ENCODE measurements at places on chromosomes 12 and 14.

- DNase-seq = no peak
These were observed 898.1 kb downstream of the GALC start for GRCh38 chr14:87094913-87095312.

- DNase-seq = no peak
These were observed 18.7 kb upstream of the NOS1 start for GRCh38 chr12:117380083-117380482.

- DNase-seq = no peak
These were observed 164.7 kb upstream of the PRMT8 start for GRCh38 chr12:3326156-3326849.

DNA sequence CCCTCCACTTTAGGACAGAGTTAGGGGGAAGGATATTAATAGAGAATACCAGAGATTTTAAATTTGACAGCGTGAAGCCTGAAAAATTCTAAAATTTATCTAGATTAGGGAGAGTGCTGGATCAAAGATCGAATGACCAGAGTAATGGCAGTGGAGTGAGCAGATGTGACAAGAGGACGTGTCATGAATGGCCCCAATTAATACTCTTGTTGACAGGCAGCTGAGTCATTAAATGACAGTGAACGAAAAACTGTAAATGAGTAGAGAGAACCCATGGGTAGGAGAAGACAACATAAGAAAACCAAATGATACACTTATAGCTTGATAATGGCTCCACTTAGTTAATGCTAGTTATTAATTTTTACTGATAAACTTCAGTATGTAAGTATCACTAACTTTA lies 73.9 kb upstream of the PLEKHA5 start:
- DNase-seq = no peak

DNA sequence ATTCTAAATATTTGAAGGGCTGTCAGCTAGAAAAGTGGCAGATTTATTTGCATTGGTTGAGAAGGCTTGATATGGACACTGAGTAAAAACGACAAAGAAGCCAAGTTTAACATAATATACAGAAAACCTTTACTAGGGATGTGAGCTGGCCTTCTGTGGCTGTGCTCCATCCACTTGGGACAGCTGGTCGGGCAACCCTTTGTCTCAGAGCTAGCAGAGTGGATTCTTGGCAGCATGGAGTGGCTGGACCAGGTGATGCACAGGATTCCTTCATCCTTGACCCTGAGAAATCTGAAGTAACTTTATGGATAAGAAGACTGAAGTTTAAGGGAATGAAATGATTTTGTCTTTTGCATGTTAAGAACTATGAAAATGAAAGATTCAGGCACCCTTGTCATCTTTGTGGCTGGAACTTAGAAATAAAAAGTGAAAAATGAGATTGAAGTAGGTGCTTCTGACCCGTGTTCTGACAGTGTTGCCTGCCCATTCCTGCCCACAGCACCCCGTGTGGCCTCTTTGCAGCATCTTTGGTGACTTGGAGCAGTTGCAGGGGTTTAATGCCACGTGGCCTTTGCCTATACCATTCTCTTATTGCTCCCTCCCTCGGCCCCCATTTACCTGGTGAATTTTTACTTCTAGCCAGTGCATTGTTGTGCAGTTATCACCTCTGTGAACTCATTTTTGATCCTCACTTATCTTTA lies 32.6 kb downstream of the PELI2 start:
- no peak for DNase-seq

DNA sequence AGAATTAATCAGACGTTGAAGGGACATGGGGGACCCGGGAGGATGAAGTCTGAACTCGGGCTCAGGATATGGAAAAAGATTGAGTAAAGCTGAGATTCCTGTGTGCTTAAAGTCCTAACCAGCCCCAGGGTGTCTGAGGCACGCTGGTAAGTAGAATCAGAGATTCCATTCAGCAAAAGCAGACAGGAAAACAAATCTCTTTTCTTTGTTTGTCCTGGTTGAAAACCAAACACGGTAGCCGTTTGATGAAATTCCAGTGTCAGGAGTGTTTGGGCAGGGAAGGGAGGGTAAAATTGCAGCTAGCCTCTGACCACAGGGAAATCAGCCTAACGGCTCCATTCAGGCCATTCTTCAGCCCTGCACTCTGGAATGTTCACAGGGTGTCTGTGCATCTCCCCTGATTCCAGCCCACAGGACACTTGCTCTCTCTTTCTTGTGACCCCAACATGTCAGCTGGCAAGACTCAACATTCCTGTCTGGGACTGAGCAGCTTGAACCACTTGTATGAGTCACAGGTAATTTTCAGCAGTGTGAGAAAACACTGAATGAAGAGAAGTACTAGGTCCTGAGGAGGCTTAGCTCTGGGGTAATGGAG lies 31.0 kb downstream of the NINJ2 start:
- no peak for DNase-seq

DNA sequence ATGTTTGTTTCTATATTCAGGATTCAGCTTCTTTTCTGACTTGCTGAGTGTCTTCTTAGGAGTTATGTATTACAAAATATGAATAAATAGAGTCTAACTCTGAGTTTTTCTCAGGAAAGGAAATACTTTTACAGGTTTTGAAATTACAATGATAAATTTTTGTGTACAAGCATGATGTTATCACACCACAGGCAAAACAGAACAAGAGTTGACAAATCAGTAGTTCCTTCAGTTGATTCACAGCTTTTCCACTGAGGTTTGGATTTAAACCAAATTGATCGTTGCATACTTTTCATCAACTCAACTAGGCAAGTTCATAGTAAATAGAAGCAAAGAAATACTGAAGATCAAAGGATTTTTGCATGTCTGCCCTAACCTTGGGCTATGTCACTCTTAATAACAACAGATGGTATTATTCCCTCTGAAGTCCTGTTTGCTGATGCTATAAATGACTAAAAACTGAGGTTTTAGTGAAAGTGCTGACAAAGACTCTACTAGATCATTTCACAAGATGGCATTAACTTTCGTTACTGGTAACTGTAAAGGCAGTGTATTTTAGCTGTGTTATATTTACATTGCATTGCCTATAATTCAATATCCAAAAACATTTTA lies 520.2 kb downstream of the FLRT2 start:
- DNase-seq = no peak

DNA sequence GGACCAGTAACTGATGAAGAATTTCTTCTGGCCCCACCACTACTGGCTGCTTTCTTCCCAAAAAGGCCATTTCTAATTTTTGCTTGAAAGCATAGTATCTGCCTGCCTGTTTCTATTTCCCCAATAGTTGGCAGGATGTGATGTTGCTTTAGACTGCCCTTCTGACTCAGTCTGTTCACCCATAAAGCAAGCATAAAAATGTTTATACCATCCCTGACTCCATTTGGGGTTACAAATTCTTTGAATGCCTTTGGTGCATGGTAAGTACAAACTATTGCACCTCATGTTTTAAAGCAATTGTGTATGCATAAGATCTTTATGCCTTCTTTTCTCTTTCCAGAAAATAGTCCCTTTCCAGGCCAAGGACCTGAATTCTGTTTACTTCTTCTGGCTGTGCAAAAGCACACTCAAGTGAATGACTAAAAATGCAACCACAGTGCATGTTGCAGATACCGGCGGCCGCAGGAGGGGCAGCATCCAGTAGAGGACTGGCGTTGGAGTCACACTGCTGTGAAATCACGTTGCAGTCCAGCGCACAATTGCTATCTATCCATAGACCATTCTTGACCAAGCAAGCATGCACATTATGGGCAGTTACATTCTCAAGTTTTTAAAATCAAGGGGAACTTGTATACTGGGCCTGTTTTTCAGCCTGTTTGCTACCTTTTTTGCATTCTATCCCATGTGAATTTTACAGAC lies 82.4 kb downstream of the SLC5A8 start:
- DNase-seq = no peak

DNA sequence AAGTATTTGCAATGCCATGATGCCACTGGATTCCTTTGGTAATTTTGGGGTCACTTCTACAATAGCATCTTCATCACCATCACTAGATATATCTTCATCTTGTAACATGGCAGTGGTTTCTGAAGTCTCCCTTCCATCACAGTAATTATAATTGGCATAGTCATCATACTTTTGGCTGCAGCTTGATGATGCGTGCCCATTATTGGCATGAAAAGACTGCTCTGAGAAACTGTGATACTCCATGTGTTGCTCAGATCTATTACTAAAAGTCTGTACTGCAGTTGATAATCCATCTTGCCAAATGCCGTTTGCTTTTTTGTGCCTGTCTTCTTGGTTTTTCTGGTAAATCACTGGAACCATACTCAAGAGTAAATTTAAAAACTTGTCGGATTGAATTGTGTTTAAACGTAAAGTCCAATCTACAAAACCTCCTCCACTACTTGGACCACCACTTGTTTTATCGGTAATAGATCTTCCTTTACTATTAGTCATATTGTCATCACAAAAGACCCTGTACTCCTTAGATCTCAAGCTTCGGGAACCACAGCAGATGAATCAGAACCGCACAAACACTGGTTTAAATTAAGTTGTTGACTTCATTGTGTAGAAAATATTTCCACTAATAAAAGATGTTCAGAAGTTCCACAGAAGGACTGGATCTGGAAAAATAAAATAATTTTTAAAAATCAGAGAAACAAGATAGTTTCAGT lies 29.9 kb downstream of the SLC41A2 start:
- no peak for DNase-seq

DNA sequence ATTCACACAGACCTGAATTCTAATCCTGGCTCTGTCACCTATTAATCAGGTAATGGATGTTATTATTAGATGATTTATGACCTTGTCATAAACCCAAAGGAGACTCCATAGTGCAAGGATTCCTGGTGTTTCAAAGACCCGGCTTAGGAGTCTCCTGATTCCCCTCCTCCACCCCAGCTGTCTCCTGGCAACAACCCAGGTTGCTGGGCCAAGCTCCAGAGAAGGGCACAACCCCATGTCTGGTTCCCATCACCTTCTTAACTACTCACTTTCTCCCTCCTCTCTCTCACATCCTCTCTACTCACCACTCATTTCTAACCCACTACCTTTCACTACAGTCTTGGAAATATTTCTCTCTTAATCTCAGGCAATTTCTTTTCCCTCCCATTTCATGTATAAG lies 41.6 kb downstream of the RHOJ start:
- no peak for DNase-seq

DNA sequence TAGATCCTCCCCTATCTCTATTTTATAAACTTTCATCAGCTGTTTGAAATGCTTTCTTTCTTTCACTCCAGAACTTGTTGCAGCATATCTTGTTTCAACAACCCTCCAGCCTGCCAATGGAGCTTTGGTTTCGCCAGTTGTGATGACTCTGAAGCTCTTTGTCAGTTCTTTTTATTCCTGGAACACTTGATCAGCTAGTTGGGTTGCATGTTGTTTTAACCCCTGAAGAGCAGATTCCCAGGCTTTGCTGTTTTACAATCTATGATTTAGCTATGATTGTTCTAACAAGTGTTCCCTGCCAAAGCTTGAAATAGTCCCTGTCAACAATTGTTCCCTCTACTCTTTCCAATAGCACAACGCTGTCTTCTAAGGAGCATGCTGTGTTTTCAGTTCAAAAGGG lies 50.6 kb upstream of the FUT8 start:
- DNase-seq = no peak

DNA sequence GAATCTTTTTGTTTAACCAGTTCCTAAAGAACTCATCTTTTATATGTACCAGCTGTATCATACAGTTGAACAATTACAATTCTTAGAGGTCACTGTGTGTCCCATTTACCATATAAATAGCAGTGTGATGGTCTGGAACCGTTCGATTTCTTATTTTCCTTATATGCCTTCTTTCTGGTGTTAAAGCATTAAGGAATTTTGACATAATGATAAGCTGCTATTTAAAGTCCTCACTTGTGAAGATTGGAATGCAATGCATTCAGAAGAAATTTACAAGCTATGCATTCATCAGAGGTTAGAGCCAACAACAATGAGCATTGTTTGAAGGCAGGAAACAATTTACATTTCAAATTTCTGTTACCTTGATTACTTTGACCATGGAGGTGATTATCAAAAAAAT lies 80.0 kb upstream of the PRICKLE1 start:
- no peak for DNase-seq

DNA sequence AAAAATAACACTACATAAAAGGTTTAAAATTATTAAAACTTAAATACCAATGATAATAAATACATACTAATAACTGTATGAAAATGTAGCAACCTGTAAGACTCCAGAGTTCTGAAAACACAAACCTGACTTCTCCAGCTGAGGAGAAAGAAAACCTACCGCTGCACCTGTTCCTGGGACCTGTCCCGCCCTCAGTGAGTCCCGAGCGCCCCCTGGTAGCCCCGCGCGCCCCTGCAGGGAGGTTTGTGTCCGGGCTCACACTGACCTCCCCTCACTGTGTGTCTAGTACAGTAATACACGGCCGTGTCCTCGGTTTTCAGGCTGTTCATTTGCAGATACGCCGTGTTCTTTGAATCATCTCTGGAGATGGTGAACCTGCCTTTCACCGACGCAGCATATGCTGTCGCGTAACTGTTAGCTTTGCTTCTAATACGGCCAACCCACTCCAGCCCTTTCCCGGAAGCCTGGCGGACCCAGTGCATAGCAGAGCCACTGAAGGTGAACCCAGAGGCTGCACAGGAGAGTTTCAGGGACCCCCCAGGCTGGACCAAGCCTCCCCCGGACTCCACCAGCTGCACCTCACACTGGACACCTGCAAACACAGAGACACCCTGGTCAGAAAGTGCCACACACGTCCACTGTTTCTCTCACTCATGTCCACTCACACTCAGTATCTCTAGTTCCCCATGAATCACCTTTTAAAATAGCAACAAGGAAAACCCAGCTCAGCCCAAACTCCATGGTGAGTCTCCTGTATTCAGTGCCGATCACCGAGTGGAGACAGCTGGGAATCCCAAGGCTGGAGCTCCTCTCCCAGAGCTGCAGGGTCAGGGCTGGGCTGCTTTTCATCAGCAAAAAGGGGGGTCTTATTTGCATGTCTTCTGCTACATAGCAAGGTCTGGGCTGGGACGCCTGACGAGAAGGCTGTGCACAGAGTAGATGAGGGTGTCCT lies 1276.3 kb downstream of the TMEM121 start:
- DNase-seq = no peak

Measured in NCI-H2029 (cell line).